ENCODE measurements at places on chromosomes 7 and 10.

GRCh38 chr10:55495555-55495954, 694.5 kb upstream of the PCDH15 start:
- DNase-seq: no peak

DNA sequence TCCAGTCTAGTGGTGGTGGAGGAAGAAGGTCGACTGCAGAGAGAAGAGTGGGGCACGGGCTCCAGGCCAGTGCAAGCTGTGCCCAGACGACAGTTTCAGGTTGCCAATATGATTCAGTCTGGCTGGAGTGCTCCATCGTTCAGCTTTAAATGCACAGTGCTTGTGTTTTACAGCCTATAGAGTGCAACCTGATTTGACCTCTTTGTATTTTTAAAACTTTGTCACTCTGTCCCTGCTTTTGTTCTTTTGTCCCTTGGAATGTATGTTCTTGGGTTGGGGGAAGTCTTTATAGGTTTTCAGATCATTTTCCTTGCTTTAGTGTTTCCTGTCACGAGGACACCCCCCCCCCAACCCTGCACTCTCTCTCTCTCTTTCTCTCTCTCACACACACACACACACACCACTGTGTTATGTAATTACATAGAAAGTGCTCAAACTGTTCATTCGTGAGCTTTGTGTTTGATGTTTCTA, 198.0 kb downstream of the CAMK1D start:
- no peak for DNase-seq

DNA sequence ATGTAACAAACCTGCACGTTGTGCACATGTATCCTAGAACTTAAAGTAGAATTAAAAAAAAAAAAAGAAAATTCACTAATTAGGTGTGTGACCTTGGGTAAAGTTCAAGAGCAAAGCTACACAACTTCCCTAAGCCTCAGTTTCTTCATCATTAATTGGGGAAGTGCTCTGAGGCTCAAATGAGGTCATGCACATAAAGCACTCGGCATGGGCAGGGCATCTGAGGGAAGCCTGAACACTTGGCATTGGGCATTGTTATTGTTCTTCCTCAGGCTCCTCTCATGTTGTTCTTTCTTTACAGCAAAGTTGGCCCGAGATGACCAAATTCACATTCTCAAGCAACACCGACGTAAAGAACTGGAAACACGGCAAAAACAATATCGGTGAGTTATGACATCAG, 21.5 kb downstream of the ALOX5 start:
- DNase-seq: no peak

- no peak for DNase-seq
These were observed 282.4 kb downstream of the CELF2 start for GRCh38 chr10:11300026-11300425.

DNA sequence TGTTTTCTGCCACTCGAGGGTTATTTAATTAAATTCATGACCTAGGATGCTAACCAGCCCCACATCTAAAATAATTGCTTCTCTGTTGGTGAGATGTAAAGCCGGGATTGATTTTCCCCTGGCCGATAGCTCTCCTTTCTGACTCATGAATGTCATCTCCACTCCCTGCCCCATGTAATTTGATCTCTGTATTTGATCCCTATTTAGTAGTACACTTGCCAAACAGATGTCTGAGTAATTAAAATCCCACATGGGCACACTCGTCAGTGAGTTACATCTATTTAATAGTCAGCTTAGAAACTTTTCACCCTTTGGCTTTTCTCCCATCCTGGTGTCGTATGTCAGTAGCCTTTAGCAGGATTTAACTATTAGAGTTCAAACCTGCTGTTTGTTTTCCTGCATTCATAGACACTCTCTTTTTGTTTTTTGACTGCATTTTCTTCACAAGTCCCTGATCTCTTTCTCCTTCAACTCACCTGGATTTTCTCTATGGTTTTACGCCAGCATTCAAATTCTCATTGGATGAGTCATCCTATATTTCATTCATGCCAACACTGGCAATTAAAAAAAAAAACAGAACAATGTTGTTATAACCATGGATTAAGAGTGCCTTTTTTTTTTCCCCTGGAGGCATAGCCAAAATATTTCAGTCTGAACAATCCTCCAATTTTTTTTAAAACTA, 82.7 kb downstream of the SPAG6 start:
- DNase-seq: no peak

GRCh38 chr10:104340111-104340526, 1.9 kb upstream of the ITPRIP start:
- no peak for DNase-seq

- no peak for DNase-seq
These were observed 6.9 kb downstream of the NRBF2 start for GRCh38 chr10:63140077-63140476.

- DNase-seq: no peak
These were observed 130.5 kb upstream of the C1QL3 start for GRCh38 chr10:16652154-16652553.

- DNase-seq: no peak
These were observed 52.1 kb downstream of the SH2D4B start for GRCh38 chr10:80589726-80590373.

DNA sequence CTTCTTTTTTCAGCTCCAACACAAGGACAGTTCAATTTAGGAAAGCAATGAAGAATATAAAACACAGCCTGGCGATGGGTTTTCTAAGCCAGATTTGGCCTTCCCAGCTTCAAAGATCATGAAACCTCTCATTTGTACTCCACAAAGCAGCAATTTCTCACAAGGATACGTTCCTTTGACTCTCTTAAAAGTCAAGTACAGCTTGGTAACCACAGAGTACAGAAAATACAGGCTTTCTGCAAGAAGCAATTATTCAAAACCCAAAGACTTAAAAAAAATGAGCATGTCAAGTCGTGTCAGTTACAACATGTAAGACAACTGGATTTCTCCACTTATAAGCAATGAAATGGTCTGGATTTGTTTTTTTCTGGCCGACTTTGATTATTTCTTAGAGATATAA, 321.4 kb downstream of the FGFR2 start:
- DNase-seq: no peak

GRCh38 chr7:87645446-87645845, 17.2 kb downstream of the RUNDC3B start:
- DNase-seq: no peak

- DNase-seq: no peak
These were observed 14.8 kb upstream of the CNPY1 start for GRCh38 chr7:155560982-155561686.

DNA sequence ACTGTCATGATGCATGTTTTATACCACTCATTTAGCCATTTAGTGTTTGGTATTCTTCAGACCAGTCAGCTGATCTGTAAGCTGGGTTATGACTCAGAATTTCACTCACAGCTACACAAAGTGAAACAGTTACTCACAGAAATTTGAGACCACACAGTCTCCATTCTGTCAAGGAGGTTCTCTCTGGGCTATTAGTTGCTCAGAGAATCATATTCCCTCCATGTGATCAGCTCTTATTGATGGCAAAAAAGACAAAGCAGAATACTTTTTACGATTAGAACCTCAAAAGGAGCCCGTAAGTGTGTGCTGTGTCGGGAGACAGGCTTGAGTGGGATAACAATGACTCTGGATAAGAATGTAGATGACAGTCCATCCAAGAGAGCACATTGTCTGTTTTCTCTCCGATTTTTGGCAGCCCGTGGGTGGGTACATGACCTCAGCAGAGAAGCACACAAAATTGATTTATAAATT, 277.6 kb upstream of the SORCS1 start:
- no peak for DNase-seq

GRCh38 chr7:92615861-92616260, 25.7 kb upstream of the FAM133B start:
- DNase-seq: no peak

- DNase-seq: no peak
These were observed 18.1 kb upstream of the ABCB5 start for GRCh38 chr7:20597339-20597738.

- DNase-seq: no peak
These were observed 307.6 kb upstream of the SEMA3A start for GRCh38 chr7:84502239-84502638.

DNA sequence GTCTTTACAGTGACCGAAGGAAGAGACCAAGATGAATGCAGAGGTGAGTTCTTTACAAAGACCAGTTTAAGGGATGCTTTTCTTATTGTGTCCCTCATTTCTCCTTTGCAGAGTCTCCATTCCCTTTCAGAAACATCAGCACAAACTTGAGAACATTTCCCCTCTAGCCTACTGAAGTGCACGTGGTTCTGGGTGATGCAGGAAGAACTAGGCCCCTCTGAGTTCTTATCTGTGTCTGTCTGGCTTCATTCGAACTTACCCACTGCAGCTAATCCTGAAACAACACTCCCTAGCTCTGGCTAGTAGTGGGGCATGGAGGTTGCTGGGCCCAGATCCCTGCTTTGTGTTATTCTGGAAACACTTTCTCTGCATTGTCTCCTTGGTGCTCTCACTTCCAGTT, 12.6 kb downstream of the BLVRA start:
- no peak for DNase-seq

- DNase-seq: no peak
These were observed 1.9 kb downstream of the APBB1IP start for GRCh38 chr10:26440088-26440470.

GRCh38 chr10:130990486-130990885, 321.0 kb downstream of the TCERG1L start:
- DNase-seq: no peak

- DNase-seq: no peak
These were observed 57.1 kb downstream of the PLPP4 start for GRCh38 chr10:120514035-120514620.

DNA sequence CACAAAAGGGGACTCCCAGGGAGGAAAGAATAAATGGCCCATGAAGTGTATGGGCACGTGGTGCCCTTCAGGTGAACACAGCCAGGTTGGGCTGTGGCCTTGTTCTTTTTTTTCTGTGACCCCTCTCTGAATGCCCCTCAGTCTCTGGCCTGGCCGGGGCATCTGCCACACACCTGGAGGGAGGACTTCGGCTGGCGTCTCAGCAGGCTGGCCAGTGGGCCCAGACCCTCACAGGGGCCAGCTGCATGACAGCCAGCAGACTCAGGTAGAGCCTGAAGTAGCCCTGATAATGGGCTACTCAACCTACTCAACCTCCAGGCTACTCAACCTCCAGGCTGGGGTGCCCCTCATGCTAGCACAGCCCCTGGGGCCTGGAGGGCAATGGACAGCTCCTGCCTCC, 9.8 kb upstream of the CAMK2B start:
- no peak for DNase-seq

DNA sequence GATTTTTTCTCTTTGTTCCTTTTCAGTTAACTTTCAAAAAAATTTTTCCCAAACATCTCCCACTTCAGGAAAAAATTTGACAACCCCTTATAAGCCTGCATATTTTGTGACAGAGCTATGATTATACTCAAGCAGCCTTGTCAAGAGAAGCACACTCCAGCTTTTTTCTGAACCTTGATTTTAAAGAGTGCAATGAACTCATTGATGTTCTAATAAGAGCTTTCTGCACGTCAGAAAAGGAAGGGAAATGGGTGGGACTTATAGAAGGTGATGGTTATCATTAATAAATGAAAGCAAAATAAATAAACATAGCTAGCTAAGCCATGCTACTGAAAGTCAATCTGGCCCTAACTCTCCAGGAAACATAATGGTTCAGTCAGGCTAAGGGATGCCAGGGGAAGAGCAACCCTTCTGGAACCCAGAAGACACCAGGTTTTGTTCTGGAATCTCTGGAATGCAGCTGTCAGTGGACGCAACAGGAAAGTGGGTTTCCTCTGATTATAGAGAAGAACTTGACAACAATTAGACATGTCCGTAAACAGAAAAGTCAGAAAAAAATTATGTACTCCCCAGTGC, 76.1 kb downstream of the NHLRC2 start:
- no peak for DNase-seq

DNA sequence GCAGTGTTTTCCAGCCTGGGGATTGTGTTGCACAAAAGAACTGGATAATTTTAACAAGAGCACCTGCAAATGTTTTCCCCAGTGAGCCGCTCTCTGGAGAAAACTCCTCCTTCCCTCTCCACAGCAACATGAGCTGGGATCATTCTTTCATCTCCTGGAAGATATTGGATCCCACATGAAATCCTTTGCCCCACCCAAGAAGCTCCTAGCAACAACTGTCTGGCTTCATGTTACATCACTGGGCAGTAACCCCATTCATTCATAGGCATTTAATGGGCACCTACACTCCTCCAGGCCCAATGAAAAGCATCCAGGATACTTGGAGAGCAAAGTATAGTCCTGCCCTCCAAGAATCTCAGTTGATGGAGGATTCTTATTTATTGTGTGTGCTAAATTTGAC, 27.2 kb downstream of the LSM5 start:
- no peak for DNase-seq

GRCh38 chr7:8536431-8536830, 103.0 kb downstream of the NXPH1 start:
- no peak for DNase-seq

DNA sequence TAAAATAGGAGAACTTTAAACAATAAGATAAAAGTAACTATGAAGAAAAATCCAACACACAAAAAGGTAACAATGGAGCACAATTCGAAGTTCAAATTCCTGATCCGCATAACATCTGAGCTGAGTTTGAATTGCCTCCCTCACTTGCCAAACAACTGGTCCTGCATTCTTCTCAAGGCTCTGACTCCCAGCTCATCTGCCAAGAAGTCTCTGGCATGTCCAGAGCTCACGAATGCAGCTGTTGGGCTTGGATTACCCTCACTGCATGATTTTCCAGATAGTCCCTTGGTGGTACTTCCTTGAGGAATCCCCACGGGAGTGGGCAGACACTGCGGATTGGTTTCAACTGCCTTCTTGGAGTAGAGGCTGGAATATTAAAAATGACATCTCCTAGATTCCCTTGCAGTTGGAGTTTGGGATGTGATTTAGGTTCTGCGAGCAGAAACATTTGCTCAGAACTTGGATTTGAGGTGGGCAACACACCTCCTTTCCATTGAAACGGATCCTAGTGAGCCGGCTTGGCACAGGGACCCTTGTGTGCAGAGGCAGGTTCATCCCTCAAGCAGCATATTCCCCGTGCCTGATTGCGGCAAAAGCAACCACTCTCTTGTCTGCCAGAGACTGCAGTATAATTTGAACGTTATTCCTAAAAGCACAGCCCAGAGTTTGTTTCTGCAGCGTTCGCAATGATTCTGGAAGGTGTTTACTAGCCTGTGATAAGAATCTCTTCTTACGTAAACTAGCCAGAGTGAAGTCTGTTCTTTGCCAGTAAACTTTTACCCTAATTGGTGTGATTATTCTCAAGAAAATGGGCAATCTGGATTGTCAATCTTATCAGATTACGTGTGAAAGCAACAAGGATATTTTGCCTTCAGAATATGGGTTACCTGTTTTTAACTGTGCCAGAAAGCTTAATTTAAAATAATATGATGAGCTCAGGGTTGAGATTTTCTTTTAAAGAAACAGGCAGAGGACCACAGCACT, 23.4 kb upstream of the PRKCQ start:
- no peak for DNase-seq

Data from CD4-positive, alpha-beta T cell treated with Interferon alpha-2 for 1 hour (primary cell).